ENCODE measurements at places on chromosomes 12 and 14. TPM values are rescaled to one million over a fixed set of nuclear protein-coding genes. Genes with fewer than 3 reads are reported as not detected.

The OSGEP gene
- total RNA-seq = 21.7 TPM

The CCDC175 gene
- not detected for total RNA-seq

The LTB4R2 gene
- total RNA-seq = 0.86 TPM

The PDE3A gene
- total RNA-seq = 5.3 TPM

The OAS3 gene
- total RNA-seq = 1.4 TPM

The ALDH1L2 gene
- 1.5 TPM for total RNA-seq

The KRT4 gene
- total RNA-seq = not detected

The PTPN6 gene
- 3.1 TPM for total RNA-seq

The MSRB3 gene
- 46.4 TPM for total RNA-seq

DNA sequence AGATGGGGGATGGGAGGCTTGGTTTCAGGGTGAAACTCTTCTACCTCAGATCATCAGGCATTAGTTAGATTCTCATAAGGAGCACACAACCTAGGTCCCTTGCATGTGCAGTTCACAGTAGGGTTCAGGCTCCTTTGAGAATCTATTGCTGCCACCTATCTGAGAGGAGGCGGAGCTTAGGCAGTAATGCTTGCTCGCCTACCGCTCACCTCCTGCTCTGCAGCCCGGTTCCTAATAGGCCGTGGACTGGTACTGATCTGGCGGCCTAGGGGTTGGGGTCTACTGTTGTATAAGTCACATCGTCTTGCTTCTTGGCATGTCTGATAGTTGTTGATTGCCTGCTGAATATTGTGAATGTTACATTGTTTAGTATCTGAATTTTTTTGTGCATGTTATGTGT is 12.2 kb downstream of the SCYL2 start:
- no peak for DNase-seq
- no peak overlapping the region for H3K4me3 ChIP-seq
- no peaks in the 10 kb centered on the region for H3K36me3 ChIP-seq

- no peak overlapping the region for H3K27ac ChIP-seq
- DNase-seq = no peak
- no peak overlapping the region for H3K4me3 ChIP-seq
Measured at GRCh38 chr14:59890676-59891075, 20.1 kb upstream of the RTN1 start.

DNA sequence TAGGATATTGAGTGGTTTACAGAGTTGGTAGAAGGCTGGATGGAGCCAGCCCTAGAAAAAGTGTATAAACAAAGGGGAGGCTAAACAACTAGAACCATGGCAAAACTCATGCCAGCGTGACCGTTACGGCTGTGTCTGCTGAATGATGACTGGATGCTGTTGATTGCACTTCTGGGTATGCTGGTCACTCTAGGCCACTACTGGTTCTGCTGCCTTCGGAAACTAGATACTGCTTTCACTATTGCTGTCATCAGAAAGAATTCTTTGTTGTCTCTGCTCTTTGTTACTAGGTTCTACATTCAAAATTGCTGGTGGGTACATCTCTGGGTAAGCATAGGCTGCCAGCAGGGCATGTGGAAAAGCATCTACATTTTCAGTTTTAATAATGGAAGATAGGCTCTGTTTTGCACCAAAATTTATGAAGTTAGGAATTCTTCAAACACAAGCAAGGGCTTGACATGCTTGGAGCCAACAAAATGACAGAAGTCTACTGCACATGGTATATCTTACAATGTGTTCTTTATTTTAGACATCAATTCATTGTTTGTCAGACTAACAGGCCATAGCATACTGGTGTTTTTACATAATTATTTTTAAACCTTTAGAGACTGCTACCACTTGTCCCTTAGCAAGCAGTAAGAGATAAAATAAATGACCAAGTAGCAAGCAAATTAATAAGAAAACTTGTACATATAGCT is 15.4 kb downstream of the MON2 start:
- no peak overlapping the region for H3K4me3 ChIP-seq
- no peaks in the 10 kb centered on the region for H3K4me1 ChIP-seq
- H3K36me3 ChIP-seq = no peaks in the 10 kb centered on the region
- no peaks in the 10 kb centered on the region for H3K27me3 ChIP-seq

DNA sequence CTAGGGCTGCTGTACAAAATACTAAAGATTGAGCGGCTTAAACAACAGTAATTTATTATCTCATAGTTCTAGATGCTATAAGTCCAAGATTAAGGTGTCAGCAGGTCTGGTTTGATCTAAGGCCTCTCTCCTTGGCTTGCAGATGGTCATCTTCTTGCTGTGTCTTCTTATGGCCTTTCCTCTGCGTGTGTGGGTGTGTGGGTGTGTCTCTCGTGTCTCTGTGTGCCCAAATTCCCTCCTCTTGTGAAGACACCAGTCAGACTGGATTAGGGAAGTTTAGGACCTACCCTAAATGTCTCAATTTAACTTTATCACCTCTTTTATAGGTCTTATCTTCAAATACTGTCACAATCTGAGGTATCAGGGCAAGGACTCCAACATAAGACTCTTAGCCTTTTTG is 28.3 kb downstream of the DDHD1 start:
- no peak overlapping the region for H3K4me3 ChIP-seq
- DNase-seq = no peak
- H3K27me3 ChIP-seq = no peaks in the 10 kb centered on the region
- H3K4me1 ChIP-seq = peaks cover 10% of the 10 kb centered on the region

- no peaks in the 10 kb centered on the region for H3K36me3 ChIP-seq
- DNase-seq = no peak
- H3K27ac ChIP-seq = no peak overlapping the region
- no peaks in the 10 kb centered on the region for H3K27me3 ChIP-seq
- H3K4me1 ChIP-seq = no peaks in the 10 kb centered on the region
- no peak overlapping the region for H3K4me3 ChIP-seq
Measured at GRCh38 chr14:90109858-90110257, 48.1 kb downstream of the KCNK13 start.

- H3K27ac ChIP-seq = no peak overlapping the region
- H3K4me3 ChIP-seq = no peak overlapping the region
- H3K27me3 ChIP-seq = no peaks in the 10 kb centered on the region
- no peaks in the 10 kb centered on the region for H3K4me1 ChIP-seq
- no peaks in the 10 kb centered on the region for H3K36me3 ChIP-seq
Measured at GRCh38 chr14:29892327-29892726, 35.3 kb downstream of the PRKD1 start.

DNA sequence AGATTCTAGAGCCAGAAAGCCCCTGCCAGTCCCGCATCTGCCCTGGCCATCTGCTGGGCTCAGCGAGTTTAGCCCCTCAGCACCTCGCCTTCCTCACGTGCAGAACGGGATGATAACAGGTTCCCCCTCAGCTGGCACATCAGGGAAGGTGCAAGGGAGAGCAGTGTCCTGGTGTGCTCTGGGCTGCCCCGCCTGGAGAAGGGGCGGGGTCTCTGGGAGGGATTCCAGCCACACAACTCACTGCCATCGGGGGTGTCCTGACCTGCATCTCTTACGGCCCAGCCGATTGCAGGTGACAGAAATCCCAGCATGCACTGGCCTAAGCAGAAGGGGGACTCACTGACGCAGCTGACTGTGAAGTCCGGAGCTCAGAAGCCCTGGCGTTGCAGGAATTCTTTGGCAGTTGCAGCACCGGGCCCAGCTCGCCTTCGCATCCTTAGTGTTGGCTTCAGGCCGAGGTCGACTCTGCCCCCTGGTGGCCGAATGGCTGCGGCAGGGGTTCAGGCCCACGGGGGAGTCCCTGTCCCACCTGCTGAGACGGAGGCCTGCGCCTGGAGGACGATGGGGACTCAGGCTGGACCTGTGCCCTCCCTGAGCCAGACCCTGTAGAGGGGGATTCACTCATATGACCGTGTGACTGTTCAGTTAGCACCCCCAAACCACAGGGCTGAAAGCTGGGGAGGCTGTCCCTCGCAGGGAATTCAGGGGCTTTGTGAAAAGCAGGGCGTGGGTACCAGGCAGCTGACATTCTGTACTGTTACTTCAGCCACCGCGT is 178.6 kb downstream of the ADGRD1 start:
- no peaks in the 10 kb centered on the region for H3K36me3 ChIP-seq
- DNase-seq = peak; percentile 34
- H3K4me3 ChIP-seq = no peak overlapping the region
- peaks cover 6% of the 10 kb centered on the region for H3K4me1 ChIP-seq
- no peak overlapping the region for H3K27ac ChIP-seq

- no peaks in the 10 kb centered on the region for H3K36me3 ChIP-seq
- H3K27ac ChIP-seq = no peak overlapping the region
- no peaks in the 10 kb centered on the region for H3K4me1 ChIP-seq
- no peaks in the 10 kb centered on the region for H3K27me3 ChIP-seq
- DNase-seq = no peak
Measured at GRCh38 chr14:95052016-95052585, 105.2 kb downstream of the DICER1 start.

DNA sequence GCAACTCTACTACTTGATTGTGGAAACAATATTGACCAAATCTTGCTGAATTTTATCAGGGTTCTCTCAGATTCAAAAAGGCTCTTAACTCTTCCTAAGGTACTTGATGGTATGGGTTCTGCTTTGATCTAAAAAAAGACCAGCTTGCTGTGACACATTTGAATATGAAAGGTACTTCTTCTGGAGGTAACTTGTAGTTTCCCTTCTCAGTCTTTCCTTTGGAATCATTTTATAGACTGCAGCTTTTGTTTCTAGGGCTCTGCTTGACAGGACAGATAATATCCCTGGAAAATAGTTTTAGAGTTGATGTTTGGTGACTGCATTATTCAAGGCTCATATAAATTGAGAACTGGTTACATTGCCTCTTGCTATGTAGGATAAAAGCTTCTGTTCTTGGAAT is 251.9 kb downstream of the FUT8 start:
- no peak for DNase-seq
- no peaks in the 10 kb centered on the region for H3K27me3 ChIP-seq
- H3K4me1 ChIP-seq = no peaks in the 10 kb centered on the region

GRCh38 chr14:35956376-35957085 is 130.4 kb downstream of the BRMS1L start:
- no peak overlapping the region for H3K27ac ChIP-seq
- H3K36me3 ChIP-seq = no peaks in the 10 kb centered on the region
- DNase-seq = no peak
- no peak overlapping the region for H3K4me3 ChIP-seq
- H3K27me3 ChIP-seq = no peaks in the 10 kb centered on the region

Measured in gastrocnemius medialis (tissue), 4 donors.